ENCODE measurements at places on chromosomes 2 and 18. TPM values are rescaled to one million over a fixed set of nuclear protein-coding genes. Genes with fewer than 3 reads are reported as not detected.

- peak; percentile 69 for DNase-seq
Observed at GRCh38 chr2:234286118-234286598, 210.7 kb downstream of the ARL4C start.

Gene KCNG2
- total RNA-seq = 1.2 TPM

GRCh38 chr2:236944561-236944960, 141.1 kb upstream of the COPS8 start:
- DNase-seq = no peak

Gene CXCR1
- 0.27 TPM for total RNA-seq

Gene PSMD1
- total RNA-seq = 93.7 TPM

GRCh38 chr2:66794070-66794469, 359.1 kb downstream of the MEIS1 start:
- peak; percentile 56 for DNase-seq

Gene GPR45
- not detected for total RNA-seq

- DNase-seq = no peak
Observed at GRCh38 chr18:50473881-50474280, 86.0 kb upstream of the MAPK4 start.

DNA sequence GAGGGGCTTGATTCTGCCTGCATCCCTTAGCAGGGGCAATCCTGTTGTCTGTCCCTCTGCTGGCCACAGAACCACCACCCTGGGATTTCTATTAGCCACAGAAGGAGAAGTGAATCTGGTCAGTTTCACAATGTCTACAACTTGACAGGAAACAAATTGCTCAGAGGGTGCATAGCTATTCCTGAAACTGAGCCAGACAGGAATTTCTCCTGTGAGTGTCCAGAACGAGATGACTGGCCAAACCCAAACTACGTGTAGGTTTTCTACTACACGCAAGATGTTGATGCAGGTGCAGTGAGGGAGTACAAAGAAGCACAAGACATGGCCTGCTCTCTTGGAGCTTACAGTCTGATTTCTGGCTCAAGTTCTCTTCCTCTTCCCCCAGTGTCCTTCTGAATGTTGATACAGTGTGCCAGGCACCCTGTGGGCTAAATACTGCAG, 201.9 kb downstream of the CLIP4 start:
- DNase-seq = no peak

- DNase-seq = no peak
Observed at GRCh38 chr2:156625360-156626170, 189.4 kb downstream of the GPD2 start.

Gene CHRND
- 0.39 TPM for total RNA-seq

Gene EPHA4
- 7.8 TPM for total RNA-seq

Gene RAB27B
- not detected for total RNA-seq

DNA sequence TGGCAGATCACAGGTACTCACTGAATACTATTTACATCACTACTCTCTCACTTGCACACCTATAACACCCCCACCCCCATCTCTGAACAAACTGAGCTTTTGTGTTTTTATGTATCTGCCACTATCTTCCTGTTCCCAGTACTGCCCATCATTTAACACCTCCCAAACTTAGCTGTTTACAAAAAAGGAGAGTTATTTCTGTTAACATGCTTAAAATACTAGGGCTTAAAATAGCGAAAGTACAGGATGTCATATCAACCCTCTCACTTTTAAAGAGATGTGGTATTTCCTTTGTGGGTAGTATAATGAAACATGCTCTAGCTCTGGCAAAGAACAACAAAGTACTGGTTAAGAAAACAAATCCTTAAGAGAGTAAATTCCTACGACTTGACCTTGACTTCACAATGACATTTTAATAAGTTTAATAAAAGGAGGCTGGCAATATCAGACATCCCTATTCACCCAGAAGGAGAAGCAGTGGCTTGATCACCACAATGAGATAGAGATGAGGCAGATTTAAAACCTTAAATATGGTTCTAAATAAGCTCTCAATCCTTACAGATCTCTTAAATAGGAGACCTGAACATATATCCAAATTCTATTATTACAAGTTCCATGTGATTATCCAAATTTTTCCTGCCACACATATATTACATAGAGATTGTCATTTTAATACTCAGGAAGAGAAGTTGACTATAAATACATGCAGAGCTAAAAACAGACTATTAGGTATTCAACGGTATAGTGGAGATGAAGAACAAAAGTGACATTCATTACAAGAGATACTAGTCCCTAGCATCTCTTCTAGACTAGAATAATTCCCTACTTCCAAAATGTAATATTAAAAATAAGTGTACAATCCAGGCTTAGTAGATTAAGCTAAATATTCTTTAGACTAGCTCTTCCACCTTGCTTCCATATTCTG, 36.9 kb downstream of the TRAK2 start:
- DNase-seq = no peak

GRCh38 chr2:231260442-231261208, 62.2 kb downstream of the ARMC9 start:
- no peak for DNase-seq

- DNase-seq = no peak
Observed at GRCh38 chr2:181046833-181047232, 66.4 kb downstream of the UBE2E3 start.

GRCh38 chr2:105820691-105821090, 76.0 kb downstream of the NCK2 start:
- DNase-seq = no peak

Gene DLX1
- total RNA-seq = 1.3 TPM

Gene CTIF
- 46.5 TPM for total RNA-seq

Gene CRYGD
- not detected for total RNA-seq

DNA sequence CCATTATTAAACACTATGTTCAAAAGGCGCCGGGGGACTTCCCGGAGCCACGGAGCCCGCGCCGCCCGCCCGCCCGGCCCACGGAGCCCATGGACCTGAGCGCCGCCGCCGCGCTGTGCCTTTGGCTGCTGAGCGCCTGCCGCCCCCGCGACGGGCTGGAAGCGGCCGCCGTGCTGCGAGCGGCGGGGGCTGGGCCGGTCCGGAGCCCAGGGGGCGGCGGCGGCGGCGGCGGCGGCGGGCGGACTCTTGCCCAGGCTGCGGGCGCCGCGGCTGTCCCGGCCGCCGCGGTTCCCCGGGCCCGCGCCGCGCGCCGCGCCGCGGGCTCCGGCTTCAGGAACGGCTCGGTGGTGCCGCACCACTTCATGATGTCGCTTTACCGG, 197 bp downstream of the GDF7 start:
- DNase-seq = no peak

Gene EPB41L3
- total RNA-seq = 146 TPM

GRCh38 chr2:11667194-11667593, 2.8 kb downstream of the NTSR2 start:
- no peak for DNase-seq

All from adrenal gland (tissue), 19 donors.